AG04450 (cell line): ENCODE measurements at places on chromosomes 4 and X.

- no peak for DNase-seq
Measured at GRCh38 chr4:139319571-139319970, 17.3 kb upstream of the NDUFC1 start.

DNA sequence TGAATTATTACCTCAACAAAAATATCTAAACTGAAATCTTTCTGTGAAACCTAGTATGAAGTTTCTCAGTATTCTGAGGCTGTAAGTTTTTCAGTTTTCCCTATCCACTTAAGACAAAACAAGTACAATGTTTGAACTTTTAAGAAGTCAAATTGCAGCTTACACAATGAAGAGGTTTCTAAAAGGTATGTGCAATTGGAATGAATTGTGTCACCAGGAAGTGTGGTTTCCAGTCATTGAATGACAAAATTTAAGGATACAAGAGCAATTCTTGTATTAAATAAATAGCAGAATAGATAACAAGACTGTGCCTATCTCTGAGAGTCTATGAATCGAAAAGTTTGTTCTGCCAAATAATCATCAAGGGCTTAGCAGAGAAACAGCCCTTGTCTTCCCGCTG is 207.3 kb downstream of the ANKRD50 start:
- DNase-seq, result no peak

- DNase-seq, result no peak
Measured at GRCh38 chr4:156330436-156331031, 376.9 kb upstream of the CTSO start.

DNA sequence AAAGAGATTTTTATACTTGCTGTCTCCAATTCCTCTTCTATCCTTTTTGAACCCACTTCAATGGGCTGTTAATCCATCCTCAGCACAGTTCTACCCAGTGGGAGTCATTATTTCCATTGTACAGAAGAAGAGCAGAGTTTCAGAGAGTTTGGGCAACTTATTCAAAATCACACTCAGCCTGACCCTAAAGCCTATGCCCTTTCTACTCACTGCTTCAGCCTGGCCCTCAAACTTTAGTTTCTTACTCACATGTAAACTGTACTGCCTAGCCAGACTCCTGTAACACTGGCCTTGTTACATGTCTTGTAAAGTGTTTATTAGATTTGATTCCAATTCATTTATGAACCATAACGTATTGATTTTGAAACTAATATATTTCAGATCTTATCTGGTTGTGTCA is 25.1 kb upstream of the USO1 start:
- no peak for DNase-seq

DNA sequence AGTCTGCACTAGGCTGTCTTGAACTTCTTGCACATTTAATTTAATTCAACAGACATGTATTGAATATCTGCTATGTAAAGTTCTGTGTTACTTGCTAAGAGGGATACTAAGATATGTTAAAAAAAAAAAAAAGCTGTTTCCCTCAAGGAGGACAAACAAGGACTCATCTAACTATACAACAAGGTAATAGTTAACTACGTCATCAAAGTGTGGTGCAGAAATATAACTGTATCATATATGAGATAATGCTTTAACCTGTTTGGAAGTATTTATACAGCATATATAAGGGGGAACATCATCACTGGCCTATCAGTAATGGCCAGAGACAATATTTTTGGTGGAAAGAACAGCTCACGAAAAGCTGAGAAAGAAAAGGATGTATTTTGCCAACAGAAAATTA is 89.9 kb downstream of the PTPN13 start:
- DNase-seq, result no peak

- DNase-seq, result no peak
Measured at GRCh38 chr4:152535360-152535902, 461 bp downstream of the FBXW7 start.

- DNase-seq, result no peak
Measured at GRCh38 chr4:83285055-83285407, 433 bp upstream of the COQ2 start.

- no peak for DNase-seq
Measured at GRCh38 chr4:126395664-126396063, 1080.9 kb downstream of the FAT4 start.

DNA sequence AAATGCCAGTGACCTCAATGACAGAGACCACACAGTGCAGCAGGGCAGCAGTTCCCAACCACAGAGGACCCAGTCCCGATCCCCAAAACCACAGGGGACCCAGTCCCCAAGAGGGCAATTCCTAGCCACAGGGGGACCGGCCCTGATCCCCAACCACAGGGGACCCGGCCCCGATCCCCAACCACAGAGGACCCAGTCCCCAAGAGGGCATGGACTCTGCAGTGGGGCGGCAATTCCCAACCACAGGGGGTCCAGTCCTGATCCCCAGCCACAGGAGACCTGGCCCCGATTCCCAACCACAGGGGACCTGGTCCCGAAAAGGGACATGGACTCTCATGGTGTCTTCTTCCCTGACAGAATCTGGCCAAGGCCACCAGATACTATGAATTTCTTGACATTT is 136.3 kb downstream of the AFAP1 start:
- DNase-seq, result no peak

- no peak for DNase-seq
Measured at GRCh38 chrX:48696909-48697727, 584 bp downstream of the SUV39H1 start.

- no peak for DNase-seq
Measured at GRCh38 chr4:90099812-90100211, 27.4 kb upstream of the CCSER1 start.

- no peak for DNase-seq
Measured at GRCh38 chr4:184157322-184157721, 60.4 kb downstream of the ENPP6 start.

DNA sequence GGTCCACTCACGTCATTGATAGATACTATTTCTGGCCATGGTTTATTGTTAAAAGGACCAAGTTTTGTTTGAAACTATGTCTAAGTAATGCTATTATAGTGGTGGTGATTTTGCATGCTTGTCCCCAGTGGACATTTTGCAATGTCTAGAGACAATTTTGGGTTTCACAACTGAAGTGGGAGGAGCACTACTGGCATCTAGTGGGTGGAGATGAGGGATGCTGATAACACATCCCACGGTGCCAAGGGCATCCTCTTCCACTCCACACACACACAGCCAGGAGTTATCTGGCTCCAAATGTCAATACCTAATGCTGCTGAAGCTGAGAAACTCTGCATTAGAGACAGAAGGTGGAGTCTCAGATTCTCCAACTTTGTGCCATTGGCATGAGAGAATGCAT is 131.2 kb downstream of the FRMPD4 start:
- DNase-seq, result no peak

DNA sequence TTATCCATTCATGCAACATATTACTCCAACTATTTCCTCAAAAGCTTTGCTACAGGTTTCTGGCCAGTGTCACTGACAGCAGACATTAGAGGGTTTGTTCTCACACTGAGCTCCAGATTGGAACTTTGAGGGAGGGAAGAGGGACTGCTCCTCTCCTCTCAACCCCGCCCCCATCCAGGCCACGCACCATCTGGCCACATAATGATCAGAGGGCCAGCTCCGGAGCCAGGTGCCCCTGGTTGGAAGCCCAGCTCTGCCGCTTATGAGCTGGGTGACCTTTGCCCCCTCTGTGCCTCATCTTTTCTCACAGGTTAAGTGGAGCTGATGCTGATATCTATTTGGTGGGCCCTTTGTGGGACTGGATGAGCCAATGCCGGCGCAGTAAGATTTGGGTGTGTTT is 55.8 kb downstream of the C4orf50 start:
- no peak for DNase-seq

GRCh38 chrX:65136424-65136823 is 160.2 kb upstream of the ZC4H2 start:
- no peak for DNase-seq

DNA sequence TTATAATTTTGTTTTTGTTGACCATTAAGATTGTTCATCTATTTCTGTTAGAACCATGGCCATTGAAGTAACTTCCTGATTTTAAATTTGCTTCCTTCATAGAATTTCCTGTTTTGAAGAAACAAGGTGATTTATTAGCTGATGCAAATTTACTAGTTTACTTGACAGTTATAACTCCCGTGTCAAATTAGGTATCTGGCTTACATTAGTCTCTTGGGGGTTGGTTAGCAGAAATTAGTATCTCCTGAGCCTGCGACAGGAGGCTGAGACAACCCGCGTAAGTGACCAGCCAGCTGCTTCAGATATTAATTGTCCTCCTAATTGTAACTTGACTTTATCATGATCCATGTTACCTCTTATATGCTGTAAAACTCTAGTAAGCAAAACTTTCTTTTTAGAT is 154.3 kb downstream of the CFAP299 start:
- DNase-seq, result no peak

- DNase-seq, result no peak
Measured at GRCh38 chr4:126710935-126711334, 921.8 kb upstream of the INTU start.

DNA sequence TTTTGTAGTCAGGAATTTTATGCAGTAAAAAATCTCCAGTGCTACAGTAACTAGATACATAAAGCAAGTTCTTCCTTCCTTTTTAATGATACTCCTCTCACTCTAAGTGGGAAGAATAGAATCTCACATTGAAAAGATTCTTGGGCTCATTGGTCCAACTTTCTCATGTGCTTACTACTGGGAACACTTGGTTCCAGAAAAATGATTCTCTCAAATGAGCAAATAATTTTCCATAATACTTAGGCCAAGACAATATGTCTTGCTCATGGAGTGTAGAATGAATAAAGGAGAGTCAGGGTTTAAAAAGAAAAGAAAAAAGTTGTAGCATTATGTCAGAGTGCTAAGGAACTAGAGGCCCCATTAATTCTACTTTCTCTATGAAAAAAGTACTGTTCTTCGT is 197.8 kb downstream of the RASL11B start:
- DNase-seq, result no peak

DNA sequence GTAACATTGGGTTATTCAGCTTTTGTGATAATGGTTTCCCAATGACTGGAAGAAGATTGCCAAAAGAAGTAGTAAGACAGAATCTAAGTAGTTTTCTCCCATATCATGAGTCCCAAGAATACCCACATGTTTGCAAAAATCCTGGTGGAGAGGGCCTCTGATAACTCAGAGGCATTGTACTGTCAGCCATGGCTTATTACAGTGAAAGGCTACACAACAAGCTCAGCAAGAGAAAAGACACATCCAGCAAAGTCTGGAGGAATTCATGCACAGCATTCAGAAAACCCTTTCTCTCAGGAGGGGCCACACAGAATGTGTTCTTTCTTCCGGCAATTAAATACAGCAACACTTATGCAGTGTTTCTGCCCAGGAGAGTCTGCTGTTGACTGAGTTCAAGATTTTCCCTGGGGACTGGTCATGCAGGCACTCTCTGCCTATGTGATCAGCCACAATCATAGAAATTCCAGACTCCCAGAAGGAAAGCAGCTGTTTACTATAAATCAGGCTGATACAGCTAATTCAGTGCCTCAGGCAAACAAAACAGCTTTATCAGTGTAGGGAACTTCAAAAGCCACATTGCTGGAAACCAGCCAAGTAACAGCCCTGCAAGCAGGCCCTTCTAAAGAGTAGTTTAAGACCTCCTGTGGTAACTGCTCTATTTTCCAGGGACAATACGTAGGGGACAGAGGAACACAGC is 937.1 kb downstream of the CCSER1 start:
- DNase-seq, result no peak

DNA sequence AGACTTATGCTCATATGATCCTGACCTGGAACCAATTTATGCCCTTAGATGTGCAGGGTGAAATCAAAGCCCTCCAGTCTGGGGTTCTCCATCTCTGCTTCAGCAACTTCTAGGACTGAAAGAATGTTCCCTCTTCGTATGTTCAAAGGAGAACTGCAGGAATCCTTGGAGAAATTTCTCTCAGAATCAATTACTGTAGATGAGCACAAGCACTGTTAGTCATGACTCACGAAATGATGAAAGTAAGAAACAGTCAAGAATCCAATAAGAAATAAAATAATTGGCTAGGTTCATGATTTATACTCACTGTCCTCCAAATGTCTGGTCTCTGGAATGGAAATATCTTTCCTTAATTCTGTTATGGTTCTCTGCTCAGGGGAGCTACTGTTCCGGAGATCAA is 348.2 kb downstream of the PDGFC start:
- no peak for DNase-seq

- no peak for DNase-seq
Measured at GRCh38 chr4:155603360-155603891, 63.2 kb upstream of the GUCY1A1 start.

- DNase-seq, result no peak
Measured at GRCh38 chr4:71992571-71993312, 39.1 kb upstream of the NPFFR2 start.

DNA sequence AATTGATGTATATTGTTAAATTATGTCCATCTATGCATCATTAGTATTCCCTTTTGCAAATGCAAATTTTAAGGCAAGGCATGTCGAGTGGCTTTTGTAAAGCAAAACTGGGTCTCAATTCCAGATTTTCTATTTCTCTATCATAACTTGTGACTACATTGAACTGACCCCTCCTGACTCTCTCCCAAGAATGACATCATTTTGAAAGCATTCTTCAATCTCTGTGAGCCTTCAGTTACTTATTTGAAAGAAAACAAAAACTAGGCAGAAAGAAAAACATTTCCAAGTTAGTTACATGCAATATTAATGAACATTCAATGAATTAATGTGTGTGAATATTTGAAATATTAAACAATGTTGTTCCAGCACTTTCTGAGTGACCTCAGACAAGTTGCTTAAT is 314.3 kb upstream of the CLNK start:
- no peak for DNase-seq

DNA sequence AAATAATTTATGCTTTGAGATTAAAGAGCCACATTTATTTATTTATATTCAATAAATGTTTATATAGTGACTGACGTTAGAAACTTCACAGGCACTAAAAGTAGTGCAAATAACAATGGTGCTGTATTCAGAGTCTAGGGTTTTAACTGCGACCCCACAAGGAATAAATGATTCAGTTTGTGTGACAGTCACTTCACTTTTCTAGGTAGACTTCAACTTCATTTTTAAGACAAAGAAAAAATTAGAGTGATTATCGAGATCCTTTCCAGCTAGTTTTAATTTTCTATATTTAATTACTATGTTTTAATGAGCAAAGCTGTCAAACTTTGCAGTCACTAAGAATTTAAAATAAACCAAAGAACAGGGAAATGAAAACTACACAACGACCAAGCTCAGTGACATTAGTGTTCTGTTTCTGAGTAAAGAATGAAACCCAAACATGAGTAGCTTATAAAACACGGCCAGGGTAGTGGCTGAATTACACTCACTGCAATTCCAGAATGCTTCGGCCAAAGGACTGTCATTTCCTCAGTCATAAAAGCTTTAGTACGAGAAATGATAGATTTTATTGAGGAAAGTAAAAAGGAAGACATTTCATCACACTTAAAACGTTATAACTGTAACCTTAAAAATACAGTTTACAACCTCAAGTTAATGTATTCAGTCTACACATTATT is 38.6 kb downstream of the ADGRA3 start:
- no peak for DNase-seq

DNA sequence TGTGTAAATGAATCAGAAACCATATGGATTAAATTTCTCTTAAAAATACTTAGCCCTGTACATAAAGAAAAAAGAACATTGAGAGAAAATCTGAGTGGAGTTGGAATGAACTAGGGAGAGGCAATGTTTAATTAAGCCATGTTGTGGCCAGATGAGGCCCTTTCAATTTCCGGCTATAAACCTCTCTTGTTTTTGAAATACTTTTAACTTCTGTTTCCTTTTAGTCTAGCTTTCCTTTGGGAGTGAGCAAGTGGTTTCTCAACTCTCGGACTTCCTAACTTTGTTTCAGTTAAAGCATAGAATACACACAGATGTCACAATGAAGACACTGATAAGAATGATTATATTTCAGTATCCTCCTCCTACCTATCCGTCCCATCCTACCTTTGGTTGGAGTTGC is 197.2 kb downstream of the ARHGAP24 start:
- no peak for DNase-seq
